GM04504 (cell line): ENCODE measurements at places on chromosomes 11 and 22.

DNA sequence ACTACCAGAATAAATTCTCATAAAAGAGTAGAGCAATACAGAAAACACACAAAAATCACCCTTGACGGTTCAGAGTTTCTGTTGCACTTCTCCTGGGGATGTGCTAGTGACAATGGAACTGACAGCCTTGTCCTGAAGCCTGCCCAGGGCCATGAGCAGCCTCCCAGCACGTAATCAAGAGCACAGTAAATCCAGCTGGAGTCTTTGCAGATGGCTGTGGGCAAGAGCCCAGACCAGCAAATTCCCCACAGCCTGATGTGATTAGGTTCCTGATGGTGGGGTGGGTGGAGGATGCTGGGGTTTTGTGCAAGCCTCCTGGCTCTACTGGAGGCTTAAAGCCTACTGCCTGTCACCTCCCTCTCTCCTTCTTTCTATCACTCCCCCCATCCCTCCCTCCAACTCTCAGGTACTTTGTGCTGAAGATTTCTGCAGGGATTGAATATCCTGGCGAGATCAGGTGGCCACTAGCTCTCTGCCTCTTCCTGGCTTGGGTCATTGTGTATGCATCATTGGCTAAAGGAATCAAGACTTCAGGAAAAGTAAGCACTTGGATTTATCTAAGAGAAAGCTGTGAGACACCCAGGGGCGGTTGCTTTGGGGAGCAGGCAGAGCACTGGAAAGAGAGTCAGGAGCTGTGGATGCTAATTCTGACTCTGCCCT is 18.1 kb downstream of the SLC6A5 start:
- DNase-seq, result no peak

GRCh38 chr11:63999349-64000025 is 13.2 kb downstream of the OTUB1 start:
- no peak for DNase-seq

DNA sequence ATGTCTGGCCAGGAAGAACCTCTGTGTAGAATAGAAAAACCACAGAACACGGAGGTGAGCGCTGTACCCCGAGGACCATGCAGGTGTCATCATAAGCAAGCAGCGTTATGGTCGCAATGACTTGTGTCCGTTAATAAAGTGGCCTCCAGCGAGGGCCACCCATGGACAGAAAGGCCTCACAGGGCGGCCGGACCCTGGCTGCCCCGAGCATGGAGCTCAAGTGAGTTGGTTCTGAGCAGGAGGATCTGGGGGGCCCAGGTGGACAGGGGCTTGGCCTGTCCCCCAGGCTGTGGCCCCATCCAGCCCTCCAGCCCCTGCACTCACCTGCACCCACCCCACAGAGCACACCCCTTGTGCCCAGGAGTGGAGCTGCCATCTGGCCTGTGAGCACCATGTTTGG is 133.8 kb downstream of the BRD1 start:
- DNase-seq, result no peak

- DNase-seq, result no peak
Observed at GRCh38 chr11:110818032-110818687, 105.9 kb upstream of the ARHGAP20 start.

DNA sequence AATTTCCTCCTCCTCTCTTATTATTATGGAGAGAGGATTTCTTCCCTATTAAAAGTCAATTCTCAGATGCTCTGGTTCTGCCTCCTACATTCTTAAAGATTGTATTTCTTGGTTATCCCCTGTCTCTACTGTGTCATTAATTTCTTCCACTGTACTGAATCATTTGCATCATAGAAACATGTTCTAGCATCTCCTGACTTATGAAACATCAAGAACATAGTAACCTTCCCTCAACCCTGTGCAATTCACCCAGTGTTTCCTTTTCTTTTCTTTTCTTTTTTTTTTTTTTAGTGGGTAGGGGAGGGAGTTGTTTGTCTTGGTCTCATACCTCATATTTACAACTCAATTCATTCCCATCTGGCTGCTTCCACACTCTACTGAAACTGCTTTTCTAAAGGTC is 288.0 kb upstream of the PLET1 start:
- no peak for DNase-seq

DNA sequence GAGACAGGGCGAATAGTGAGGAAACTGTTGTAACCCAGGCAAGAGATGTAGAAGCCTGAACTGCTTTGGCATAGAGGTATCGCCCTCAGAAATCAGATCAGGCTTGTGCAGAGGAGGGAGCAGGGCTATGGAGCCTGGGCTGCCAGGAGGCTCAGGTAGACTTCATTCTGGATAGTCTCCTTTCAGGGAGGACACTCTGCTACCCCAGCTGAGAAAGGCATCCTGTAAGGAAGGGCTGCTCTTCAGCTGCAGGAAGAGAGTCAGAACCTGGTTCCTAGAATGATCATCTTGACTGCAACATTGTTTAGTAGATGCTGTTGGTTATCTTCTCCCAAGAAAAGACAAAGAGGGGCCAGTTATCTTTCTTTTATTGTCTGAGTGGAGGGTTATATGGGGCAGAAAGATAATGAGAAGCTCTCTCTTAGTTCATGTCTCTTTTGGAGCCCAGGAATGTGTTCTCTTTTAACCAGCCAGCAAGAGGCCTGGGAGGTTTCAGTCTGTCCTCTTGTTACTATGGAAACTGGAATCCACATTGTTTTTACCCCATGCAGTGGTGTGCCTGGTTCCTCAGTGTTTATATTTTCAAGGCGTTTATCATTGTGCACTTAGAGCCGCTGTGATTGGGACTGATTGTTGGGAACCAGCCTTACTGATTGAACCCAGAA is 95.7 kb downstream of the STIM1 start:
- no peak for DNase-seq

DNA sequence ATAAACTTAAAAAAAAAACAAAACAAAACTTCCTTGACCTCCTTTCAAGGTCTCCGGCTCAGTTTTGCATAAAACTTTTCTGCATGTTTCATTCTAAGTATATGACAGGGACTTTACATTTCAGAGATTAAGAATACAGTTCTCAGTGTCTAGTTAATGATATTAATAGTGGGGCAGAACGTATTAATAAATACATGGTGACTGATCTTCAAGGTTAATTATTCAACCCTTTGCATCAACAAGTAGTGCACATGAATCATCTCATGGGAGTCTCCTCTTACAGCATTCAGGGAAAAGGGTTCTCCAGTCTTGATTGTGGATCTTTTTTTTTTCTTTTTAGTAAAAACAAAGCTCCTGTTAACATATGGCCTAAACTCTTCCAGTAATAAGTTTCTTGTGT is 146.8 kb downstream of the KIRREL3 start:
- no peak for DNase-seq

- no peak for DNase-seq
Observed at GRCh38 chr11:46588131-46588530, 5.7 kb downstream of the AMBRA1 start.

- DNase-seq, result no peak
Observed at GRCh38 chr11:76265771-76266241, 59.5 kb upstream of the WNT11 start.

DNA sequence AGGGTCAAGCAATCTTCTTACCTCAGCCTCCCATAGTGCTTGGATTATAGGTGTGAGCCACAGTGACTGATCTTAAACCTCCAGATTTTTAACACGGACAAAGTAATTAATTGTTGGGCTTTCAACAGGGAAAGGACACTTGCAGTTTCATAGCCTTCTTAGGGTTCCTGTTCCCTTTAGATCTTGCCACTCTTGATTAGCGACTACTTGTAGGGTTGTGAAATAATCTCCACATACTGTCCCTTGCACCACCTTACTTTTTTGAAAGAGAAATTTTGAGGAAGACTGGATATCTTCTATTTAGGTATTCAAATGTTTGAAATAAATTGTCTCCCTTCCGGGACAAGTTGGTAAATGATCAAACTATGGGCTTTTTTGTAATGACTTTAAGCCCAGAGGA is 7.6 kb downstream of the MS4A4E start:
- DNase-seq, result no peak
